ENCODE measurements at places on chromosomes 12 and 14.
A peak's percentile ranks its signal among the peaks of the same experiment; 100 is the strongest.

- no peak for DNase-seq
These were observed 69.9 kb downstream of the PPM1H start for GRCh38 chr12:62865065-62865464.

DNA sequence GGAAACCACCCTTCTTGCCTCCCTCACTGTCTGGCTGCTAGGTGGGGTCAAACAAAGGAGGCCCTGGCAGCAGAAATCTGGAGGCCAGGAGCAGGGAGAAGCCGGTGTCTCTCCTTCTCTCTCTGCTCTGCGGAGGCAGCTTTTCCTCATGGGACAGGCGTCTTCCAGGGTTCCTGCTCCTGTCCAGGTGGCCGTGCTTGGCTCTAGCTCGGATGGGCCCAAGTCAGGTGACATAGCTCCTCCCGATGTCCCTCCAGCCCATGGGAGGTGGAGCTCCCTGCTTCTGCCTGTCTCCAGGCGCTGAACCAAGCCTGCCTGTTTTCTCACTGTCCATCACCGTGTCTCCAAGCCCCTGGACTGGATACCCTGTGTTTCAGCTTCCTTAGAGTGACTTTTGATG, 30.5 kb upstream of the FZD10 start:
- no peak for DNase-seq

GRCh38 chr14:92105893-92106142, 564 bp downstream of the ATXN3 start:
- DNase-seq: peak; percentile 75

- DNase-seq: no peak
These were observed 30.8 kb upstream of the ZFP36L1 start for GRCh38 chr14:68823434-68824206.

DNA sequence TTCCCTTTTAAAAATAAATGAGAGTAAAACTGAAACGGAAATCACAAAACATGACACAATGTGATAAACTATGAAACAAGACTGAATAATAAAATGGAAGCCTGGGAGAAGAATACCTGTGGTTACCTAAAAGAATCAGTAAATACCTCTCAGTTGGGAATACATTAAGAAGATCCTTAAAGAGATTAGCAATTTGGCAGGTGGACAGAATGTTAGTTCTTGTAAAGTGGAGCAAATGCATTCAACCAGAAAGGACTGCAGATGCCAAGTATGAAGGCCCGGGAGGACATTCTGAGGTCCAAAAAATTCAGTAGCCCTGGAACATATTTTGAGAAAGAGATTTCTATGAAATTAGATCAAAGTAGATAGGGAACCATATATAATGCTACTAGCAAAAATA, 861.3 kb upstream of the SEL1L start:
- no peak for DNase-seq

DNA sequence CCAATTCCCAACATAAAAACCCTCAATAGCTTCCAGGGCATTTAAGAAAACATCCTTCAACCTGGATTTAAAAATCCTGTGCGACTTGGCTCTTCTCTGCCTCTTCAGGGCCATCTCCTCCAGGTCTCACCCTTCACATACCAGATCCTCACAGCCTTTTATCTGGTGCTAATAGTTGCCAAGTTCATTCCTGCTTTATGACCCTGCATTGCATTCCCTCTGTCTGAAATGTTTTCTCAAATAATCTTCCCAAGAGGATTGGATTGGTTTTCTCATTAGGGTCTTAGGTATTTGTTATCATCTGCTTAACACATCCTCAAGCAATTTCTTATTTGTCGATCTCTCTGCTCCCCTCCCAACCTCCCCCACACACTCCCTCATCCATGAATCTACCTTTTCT, 832.0 kb downstream of the GALC start:
- DNase-seq: no peak

- DNase-seq: no peak
These were observed 249.7 kb upstream of the FBXO33 start for GRCh38 chr14:39681782-39682399.

- DNase-seq: peak; percentile 45
These were observed 78.0 kb downstream of the ARL6IP4 start for GRCh38 chr12:123058481-123058880.

DNA sequence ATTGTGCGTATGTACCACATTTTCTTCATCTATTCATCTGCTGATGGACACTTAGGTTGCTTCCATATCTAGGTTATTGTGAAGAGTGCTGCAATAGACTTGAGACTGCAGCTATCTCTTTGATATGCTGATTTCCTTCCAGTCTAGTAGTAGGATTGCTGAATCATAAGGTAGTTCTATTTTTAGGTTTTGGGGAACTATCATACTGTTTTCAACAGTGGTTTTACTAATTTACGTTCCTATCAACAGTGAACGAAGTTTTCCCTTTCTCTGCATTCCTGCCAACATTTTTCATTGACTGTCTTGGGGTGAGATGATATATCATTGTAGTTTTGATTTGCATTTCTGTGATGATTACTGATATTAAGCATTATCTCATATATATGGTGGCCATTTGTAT, 482.2 kb downstream of the SLC16A7 start:
- DNase-seq: no peak

DNA sequence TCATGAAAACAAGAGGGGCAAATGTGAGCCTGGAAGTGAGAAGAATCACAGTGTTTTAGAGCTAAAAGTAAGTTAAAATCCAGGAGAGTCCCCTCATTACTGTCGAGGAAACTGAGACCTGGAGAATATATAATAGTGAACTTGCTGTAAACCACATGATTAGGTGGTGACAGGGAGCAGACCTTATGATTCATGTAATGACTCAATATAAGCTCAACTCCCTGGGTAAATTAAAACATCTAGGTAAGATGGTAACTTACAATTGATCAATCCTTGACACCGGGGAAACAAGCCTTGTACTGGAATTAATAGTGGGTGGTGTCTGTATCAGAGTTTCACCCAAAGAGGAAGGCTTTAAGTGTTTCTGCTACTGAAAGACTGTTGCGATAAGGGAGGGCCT, 269.3 kb downstream of the SNAPC1 start:
- no peak for DNase-seq

DNA sequence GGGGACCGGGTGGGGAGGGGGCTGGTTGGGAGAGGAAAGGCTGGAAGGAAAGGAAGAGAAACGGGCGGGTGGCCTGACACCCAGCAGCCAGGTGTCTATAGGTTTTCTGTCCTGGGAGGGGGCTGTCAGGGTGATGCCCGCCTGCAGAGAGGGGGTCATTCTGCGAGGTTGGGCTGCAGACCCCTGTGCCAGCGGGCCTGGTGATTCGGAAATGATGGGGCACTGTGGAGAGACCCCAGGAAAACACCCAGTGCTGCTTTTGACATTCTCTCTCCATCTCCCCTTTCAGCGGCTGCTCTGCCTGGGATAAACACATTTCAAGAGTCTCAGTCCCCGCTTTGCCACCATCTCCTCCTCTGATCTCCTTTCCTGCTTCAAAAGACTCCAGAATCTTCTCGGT, 168.5 kb upstream of the RTL1 start:
- DNase-seq: no peak

GRCh38 chr12:9872742-9873141, 3.6 kb upstream of the CLEC2B start:
- no peak for DNase-seq

DNA sequence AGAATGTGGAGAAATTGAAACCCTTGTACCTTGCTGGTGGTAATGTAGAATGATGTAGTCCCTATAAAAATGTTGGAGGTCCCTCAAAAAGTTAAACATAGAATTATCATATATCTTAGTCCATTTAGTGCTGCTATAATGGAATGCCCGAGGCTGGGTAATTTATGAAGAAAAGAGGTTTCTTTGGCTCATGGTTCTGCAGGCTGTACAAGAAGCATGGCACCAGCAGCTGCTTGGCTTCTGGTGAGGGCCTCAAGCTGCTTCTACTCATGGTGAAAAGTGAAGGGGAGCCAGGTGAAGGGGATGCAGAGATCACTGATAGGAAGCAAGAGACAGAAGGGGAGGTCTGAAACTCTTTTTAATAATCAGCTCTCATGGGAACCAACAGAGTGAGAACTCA, 233.9 kb downstream of the ADGRD1 start:
- DNase-seq: no peak

DNA sequence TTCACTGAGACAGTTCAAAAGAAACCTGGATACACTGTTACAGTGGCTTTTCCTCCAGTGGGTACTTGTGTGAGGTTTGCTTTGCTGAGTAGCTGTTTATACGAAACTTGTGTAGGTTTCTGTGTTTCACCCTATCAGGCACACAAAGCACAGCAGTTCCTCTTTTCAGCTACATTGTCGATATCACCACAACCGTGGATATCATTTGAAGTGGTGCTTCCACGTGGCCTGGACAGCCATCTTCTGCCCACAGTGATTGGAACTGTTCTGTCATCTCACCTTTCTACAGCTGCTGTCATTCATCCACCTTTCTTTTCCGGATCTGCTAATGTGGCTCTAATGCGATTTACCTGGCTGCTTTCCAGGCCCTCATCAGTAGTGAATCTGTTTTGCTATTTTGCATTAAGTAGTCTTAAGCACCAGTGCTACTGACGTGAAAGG, 368.8 kb downstream of the SYT1 start:
- peak; percentile 50 for DNase-seq

GRCh38 chr12:29782285-29782870, 1.4 kb downstream of the TMTC1 start:
- peak; percentile 26 for DNase-seq

- no peak for DNase-seq
These were observed 364.5 kb upstream of the DIO2 start for GRCh38 chr14:80575763-80576162.

- no peak for DNase-seq
These were observed 12.3 kb downstream of the KRT1 start for GRCh38 chr12:52667931-52668330.

DNA sequence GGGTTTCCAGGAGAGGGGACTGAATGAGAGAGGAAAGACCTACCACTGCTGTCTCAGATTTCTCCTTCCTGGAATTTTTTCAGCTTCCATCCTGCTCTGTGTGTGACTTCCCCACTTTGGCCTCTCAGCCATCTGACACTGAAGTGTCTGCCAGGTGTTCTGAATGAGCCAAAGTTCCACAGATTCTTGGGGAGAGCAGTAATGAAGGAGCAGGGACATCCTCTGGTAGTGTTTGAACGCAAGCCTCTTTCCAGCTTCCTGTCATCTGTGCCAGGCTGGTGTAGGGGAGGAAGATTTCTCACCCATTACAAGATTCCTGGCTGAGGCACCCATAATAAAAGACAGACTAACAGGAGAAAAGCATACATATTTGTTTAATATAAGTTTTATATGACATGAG, 141.7 kb upstream of the NRXN3 start:
- no peak for DNase-seq

DNA sequence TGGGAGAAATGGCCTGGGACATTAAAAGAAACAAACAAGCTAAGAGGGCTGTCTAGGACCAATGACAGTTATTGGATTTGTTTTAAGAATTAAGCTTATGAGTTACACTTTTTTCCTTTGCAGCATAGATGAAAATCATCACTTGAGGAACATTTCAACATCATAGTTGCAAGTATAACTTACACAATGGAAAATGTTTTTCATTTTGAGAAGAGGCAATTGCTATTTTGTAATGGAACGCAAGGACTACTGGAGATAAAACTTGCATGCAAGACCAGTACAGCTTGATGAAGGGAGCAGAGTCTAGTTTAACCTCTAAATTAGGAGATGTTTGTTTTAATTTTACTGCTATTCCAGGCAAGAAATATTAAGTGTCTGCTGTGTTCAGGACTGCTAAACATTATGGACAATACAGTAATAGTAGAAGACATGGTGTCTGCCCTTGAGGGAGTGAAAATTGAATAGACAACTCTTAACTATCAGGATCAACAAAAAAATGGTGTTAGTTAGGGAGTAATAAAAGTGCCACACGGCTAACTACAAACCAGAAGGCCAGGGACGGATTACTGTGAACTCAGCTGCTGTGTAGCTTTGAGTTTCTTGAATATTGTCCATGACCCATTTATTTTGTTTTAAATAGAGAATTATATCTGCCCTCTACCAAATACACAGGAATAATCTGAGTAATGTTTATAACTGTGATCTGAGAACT, 374.5 kb downstream of the RAD51B start:
- no peak for DNase-seq

GRCh38 chr12:45357539-45358417, 141.9 kb downstream of the ANO6 start:
- no peak for DNase-seq

- no peak for DNase-seq
These were observed at the start of gene SELPLG for GRCh38 chr12:108633534-108634248. SELPLG (minus strand) TSS chr12:108633894; CDS start chr12:108624307, 9,587 bp downstream.

DNA sequence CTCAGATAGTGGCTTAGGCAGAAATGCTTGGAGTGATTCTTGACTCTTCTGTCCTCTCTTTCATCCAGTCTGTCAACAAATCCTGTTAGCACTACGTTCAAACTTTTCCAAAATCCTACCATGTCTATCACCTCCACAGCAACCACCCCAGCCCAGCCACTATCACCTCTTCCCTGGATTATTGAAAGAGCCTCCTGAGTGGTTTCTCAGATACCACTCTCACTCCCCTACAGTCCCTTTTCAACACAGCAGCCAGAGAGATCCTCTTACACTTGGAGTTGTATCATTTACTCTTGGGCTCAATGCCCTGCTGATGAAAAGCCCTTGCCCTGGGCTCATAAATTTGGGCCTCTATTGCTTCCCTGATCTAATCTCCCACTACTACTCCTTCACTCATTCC, 218.9 kb downstream of the EXOC5 start:
- no peak for DNase-seq

GRCh38 chr12:131420867-131421447, 289.9 kb upstream of the SFSWAP start:
- no peak for DNase-seq

DNA sequence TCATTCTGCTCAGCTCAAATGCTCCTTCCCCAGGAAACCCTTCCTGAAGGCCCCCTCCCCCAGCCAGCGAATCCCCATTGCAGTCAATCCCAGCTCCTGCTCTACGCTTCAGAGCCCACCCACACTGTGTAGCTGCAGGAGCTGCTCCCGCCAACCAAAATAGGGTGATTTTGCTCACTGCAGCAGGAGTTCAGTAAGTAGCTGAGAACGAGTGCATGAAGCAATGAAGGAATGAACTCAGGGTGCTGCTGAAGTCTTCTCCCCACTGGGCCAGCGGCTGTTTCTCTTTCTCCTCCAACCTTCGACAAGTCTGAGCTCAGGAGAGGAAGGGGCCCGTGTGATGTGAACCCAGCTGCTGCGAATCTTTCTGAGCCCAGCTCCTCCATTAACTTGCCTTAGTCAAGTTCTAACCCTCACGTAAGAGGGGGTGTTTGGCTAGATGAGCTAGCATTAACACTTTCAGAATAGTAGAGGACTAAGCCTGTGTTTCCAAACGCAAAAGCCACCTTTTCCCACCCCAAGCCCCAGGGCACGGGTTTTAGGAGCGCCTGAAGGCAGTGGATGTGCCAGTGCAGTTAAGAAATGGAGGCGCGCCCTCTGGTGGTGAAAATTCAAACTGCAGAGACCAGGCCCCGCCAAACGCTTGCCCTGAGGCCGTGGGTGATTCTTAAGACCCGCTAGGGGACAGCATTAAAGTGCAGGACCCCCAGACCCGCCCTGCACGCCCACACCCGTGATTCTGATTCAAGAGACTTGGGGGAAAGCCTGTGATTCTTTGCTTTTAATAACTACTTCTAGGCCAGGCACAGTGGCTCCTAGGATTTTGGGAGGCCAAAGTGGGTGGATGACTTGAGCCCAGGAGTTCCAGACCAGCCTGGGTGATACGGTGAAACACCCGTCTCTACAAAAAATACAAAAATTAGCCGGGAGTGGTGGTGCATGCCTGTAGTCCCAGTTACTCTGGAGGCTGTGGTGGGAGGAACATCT, 11.9 kb upstream of the SERPINA4 start:
- peak; percentile 24 for DNase-seq

Data from NCI-H748 treated with DMSO at 0.1 percent for 48 hours (cell line).